ENCODE measurements at places on chromosomes 7 and 10.
A peak's percentile ranks its signal among the peaks of the same experiment; 100 is the strongest.

GRCh38 chr10:87734987-87735827, 75.5 kb downstream of the PAPSS2 start:
- peak; percentile 5 for DNase-seq

DNA sequence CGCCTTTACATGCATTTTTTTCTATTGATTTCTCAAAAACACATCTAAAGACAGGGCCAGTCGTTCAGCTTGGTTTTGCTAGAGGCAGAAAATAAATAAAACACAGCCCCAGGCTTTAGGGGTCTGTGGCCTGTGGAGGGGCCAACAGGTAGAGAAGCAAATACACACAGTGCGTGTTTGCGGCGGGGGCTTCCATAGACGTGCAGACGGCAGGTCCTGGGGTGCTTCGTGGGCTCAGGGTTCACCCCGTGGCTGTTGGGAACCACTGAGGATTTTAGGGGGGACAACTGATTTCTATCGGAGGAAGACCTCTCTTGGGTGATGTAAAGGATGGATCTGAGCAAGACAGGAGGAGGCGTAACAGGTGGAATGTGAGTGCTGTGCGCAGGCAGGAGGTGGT, 445.7 kb upstream of the FOXK1 start:
- no peak for DNase-seq

- no peak for DNase-seq
Measured at GRCh38 chr7:88597941-88598425, 161.5 kb upstream of the ZNF804B start.

DNA sequence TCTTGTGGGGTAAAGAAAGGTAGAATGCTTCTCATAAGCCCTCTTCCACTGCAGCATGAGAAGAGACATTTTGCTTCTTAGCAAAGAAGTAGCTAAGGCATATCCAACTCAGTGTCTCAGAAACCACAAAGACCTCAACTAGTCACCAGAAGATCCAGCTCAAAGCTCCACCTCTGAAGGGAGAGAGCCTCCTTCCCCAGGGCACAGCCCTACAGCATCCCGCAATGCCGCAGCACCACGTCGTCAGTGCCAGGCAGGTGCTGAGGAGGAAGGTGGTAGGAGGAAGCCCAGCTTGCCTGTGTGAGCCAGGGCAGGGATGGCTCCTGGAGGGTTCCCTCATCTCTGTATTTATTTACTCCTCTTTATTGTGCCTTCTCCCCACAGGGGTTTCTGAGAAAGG, 385.6 kb upstream of the NPVF start:
- DNase-seq: no peak

DNA sequence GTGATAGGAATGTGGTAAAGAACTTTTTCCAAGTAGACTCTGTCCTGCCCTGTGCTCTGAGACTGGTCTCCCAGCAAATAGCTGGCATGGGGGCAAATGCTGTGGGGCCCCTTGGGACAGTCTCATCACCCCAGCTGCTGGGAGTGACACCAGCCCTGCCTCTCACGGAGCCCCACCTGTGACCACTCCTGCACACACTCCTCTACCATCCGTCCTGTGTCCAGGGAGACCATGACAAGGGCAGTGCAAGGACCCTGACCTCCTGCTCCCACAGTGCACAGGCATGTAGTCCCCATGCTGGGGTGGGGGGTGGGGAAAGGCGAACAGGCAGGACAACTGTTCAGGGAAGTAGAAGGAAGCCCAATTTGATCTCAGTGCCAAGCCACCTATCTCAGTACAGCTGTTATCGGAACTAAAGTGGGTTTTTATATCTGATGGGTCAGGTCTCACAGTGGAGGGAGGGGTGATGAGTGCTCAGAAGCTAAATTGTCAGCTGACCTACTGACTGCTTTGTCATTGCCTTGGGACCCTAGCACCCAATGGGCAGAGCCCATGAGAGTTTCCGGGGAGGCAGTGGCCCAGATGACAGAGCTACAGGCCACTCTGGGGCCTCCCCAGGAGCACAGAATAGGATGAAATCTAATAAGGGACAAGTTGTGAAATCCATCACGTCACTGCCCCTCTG, 24.5 kb downstream of the VSTM4 start:
- no peak for DNase-seq

Measured in cerebellum (tissue), 4 donors.